ENCODE measurements at places on chromosomes 6 and 20.

DNA sequence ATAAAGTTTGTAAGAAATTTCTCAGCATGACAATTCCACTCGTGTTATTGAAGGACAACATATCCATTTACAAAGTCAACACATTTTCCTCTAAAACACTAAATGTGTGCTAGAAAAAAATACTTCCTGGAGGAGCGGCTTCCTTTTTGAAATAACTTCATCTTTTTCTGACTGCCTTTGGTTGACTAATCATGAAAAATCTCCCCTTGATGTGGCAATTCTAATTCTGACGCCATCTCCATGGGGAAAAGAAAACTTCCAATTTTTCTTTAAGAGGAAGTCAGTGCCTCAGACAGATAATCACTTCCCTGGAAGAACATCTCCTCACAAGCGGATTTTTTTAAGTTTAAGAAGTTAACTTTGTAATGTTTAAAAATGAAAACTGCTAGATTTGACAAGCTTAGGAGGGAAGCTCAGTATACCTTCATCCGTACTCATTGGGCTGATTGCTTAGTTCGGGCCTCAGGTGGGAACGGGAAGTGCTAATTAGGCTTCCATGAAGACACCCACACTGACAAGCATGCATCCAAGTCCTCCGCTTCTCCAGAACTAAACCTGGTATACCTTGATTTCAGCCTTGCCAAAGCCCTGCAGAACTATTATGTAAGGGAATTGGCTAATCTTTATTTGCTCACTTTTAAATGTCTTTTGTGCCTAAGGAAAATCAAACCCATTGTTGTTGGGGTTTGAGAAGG, 35.1 kb upstream of the DUSP22 start:
- no peak for DNase-seq

DNA sequence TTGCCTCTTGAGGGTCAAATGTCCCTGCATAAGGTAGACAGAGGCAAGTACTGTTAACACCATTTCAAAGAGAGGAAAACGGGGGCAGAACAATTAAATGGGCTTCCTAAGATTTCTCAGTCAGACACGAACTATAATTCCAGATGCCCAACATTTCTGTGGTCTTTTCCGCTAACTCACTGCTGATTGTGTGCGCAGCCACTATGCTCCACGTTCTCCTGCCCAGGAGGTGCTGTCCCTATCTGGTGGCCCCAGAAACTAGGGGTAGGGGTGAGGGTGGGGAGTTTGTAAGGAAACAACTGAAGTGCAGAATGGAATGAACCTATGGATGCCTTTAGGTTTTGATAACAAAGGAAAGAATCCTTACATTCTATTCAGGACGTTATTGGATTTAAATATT, 86.1 kb upstream of the BACH2 start:
- no peak for DNase-seq

DNA sequence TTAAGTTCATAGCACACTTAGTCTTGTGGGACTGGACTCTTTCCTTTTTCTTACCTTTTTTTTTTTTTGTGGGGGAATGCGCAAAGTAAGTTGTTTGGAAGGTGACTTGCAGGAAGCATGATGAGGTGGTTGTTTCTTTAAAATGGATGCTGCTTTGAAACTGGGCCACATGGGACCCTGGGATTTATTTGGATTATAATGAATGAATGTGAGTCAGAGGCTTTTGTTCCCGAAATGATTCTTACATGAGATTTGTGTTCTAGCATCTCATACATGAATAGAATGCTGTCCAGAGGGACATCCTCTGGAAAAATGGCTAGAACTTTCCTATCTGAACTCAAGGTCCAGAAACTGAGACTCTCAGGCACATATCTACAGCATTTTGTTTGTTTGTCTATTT, 236.6 kb upstream of the RNF24 start:
- no peak for DNase-seq

DNA sequence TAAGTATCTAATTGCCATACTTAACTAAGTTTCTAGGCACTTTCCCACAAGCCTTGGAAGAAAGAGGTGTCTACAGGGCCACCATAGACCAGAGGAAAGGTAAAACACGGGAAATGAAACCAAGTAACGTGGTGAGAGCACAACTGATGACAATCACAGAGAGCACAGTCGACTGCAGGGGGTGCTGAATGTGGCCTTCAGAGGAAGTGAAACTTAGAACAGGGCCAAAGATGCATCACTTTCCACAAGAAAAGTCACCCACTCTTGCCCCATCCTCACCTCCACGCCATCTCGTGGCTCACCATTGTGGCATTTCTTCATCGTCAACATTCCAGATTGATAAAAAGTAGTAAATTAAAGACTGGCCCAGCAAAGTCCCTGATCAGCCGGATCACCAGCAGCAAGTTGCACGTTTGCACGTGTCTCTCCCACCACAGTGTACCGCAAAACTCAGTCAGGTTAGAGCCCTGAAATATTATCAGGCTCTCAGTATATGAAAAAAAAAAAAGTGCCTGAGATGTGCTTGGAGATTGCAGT, 31.4 kb downstream of the HIVEP2 start:
- no peak for DNase-seq

GRCh38 chr6:32171234-32171633, 4.7 kb downstream of the AGPAT1 start:
- no peak for DNase-seq

DNA sequence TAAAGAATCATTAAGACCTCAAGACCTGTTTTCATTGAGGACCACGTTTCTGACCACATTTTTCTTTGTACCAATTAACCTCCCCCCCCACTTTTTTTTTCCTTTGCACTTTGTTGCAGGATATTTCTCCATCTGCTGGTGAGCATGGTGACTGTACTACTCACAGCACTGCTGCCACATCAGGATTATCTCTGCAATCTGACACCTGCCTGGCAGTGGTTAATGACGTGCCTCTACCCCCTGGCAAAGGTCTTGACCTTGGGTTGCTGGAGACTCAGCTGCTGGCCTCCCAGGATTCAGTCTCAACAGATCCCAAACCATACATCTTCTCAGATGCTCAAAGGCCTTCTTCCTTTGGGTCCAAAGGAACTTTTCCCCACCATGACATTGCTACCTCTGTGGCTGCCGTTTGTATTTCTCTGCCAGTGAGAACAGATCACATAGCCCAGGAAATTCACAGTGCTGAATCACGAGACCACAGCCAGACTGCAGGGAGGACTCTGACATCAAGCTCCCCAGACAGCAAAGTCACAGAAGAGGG, 46.6 kb upstream of the EDN3 start:
- DNase-seq, result no peak

GRCh38 chr6:41058783-41059181, 5.8 kb downstream of the APOBEC2 start:
- DNase-seq, result no peak

GRCh38 chr6:144297511-144298100, 12.5 kb downstream of the UTRN start:
- DNase-seq, result no peak

GRCh38 chr6:81696524-81696923, 56.0 kb downstream of the TENT5A start:
- DNase-seq, result no peak

DNA sequence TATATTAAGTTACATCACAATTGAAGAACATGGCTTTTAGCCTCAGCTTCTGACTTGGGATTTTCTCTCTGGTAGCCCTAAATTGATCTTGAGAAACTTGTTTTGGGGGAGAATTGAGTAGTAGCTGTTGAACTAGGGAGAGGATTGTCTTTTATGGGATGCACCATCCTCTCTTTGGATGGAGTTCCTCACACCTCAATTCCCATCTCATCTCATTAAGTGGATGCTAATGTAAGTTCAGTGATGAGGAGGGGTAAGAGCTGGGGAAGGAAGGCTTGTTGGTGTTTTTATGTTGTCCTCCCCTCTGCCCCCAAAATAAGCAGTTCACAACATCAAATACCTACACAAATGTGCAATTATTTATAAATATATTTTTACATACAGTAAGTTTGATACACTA, 4.0 kb downstream of the GJA1 start:
- no peak for DNase-seq

DNA sequence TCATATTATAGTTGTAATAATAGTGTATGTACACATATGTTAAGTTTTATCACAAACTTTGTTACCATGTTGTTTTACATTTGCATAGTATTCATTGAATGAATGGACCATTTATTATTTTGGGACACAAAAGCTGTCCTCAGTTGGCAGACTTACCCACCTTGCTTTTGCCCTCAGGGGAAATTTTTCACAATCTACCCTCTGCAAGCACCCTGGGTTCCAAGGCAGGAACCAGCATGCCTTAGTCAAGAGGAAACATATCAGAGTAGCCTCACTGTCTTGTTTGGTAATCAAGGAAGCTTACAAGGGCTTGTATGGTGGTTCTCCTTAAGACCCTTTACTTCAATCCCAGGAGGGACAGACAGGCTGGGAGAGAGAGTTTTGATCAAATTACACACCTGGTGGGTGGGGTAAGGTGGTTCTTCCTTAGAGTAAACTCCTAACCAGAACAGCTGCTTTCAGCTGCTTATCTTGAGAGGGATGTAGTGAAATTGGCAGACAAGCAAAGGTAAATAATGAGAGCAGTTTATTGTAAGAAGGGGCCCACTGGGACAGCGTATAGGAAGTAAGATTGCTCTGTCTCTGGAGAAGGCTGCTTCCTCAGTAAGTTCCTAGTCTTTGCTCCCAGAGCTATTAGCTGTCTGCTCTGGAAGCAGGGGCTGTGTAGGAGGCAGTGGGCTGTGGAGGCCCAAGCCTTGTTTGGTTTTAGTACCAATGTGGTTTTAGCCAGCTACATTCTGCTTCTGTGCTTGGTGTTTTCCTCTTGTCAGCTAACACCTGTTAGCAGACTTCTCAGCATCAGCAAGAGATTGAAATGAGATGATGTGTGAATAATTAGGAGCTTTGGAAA, 31.1 kb downstream of the BRPF3 start:
- no peak for DNase-seq

DNA sequence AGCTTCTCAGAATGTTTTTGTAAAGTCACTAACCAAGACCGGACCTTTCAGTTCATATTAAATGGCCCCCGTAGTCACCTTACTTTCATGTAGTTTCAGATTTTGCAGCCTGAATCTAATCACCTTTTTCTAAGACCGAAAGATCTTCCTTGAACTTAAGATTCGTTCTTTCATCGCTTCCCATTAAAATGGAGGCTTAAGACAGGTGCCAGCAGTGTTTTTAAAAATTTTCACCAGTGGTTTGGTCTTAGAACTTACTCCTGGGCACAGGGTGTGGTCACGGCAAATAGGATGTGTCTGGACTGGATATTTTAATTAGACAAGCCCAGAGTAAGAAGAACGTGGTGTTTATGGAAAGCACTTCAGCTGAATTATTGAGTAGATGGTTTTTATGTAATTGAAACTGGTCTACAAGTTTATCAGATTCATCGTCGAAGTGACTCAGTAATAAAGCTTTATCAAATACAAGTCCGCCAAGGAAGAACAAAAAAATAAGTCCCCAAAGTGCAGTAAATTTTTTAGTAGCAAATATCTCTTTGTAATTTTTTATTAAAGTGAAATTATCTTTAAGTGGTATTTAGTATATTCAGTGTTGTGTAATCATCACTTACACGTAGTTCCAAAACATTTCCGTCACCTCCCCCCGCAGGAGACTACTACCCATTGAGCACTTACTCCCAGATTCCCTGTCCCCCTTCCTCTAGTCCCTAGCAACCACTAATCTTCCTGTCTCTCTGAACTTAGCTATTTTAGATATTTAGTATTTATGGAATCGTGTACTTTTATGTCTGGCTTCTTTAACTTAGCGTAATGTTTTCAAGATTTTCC, 868 bp downstream of the SRSF3 start:
- DNase-seq, result no peak

DNA sequence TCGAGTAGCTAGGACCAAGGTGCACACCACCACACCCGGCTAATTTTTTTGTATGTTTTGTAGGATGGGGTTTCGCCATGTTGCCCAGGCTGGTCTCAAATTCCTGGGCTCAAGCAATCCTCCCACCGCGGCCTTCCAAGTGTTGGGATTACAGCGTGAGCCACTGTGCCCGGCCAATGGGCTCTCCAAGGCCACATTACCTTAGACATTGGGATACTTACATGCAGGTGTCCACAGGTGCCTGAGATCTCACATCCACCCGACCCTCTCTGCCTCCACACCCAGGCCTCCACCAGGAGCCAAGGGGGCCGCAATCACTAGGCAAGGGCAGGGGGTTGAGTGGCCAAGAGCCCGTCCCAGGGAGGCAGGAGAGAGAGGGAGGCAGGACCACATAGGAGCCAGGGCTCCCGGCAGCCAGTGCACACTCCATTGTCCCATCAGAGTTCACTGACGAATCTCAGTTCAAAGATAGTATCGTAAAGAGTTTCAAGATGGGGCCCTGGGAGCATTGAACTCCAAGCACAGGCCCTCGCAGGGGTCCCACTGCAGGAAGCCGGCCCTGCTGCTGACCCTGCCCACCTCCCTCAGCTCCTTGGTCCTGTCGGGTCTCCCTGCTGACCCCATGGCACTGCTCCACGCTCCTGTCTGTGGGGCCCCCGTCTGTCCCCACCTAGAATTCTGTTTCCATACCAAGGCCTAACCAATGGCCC, 55.3 kb downstream of the SSR1 start:
- DNase-seq, result no peak

- DNase-seq, result peak; percentile 83
Observed at GRCh38 chr20:17873410-17874270, 95.0 kb downstream of the SNX5 start.
